Esophagus squamous epithelium (tissue), 5 donors: ENCODE measurements at places on chromosomes 5 and 9. TPM values are rescaled to one million over a fixed set of nuclear protein-coding genes. Genes with fewer than 3 reads are reported as not detected.

DNA sequence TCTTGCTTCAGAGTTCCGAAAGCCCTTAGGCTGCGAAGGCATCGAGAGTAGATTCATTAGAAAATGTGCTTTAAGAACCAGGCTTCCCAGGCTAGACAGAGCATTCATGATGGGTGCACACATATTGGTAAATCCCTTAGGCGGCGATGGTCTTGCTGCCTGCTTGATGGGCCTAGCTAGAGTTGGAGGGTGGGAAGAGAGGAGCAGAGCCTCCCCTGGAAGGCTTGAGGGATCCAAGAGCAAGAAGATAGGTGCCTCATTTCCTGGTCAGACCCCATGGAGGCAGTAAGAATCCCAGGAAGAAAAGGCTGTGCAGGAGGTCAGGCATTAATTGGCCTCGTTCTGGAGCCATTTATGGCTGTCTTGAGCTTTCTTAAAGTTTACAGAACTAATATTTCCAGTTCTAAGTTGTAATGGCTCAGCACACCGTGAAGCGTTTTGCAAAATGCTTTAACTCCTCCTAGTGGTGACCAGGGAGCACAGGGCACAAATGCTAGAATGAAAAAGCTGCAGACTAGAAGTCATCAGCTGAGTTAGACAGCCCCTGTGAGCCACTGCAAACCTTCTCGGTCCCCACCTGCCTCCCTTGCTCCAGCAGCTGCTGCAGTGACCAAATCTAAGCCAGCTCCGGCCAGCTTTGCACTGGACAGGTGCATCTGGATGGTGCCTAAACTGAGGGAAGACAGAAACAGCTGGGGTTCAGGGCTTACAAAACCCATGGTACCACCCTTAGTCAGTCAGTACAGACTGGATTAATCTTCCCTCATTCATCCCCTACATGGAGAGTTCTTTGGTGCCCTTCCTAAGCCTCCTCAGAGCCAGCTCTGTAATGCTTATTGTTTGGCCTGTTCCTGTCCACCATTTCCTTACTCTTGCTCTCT is 14.7 kb downstream of the SLC45A2 start:
- no peak for DNase-seq
- H3K4me1 ChIP-seq: no peaks in the 10 kb centered on the region
- H3K36me3 ChIP-seq: no peaks in the 10 kb centered on the region
- no peaks in the 10 kb centered on the region for H3K27me3 ChIP-seq
- H3K4me3 ChIP-seq: no peak overlapping the region

Gene IL4
- not detected for total RNA-seq

DNA sequence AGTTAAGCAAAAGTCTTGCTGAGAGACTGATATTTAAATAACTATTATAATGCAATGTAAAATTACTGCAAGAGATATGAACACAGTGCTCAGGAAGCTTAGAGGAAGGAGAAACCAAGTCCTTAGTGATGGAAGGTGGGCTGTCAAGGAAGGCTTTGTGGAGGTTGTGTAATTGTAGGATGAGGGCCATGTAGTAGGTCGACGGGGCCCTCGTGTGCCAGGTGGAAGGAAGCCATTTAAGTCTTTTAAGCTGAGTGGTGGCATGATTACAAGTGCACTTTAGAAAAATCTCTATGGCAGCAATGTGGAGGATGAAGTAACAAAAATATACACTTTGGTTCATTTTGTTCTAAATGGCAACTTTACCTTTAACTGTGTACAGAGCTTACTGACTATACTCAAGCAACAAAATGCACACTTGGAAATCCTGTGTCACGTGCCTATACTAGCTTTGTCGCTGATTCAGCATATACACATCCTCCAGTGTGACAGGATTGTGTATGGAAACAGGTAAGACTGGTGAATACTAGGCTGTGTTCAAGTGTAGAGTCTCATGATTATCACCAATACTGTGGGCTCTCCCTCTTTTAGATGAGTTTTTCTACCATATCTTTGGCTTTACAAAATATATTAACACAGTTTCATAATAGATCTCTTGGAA is 78.6 kb downstream of the TMC1 start:
- no peak overlapping the region for H3K4me3 ChIP-seq
- H3K36me3 ChIP-seq: no peaks in the 10 kb centered on the region
- no peak overlapping the region for H3K27ac ChIP-seq
- H3K27me3 ChIP-seq: no peaks in the 10 kb centered on the region

- no peak overlapping the region for H3K4me3 ChIP-seq
- DNase-seq: no peak
- H3K36me3 ChIP-seq: no peaks in the 10 kb centered on the region
- H3K4me1 ChIP-seq: no peaks in the 10 kb centered on the region
Measured at GRCh38 chr5:167057665-167058064, 1233.8 kb upstream of the WWC1 start.

GRCh38 chr5:172860520-172861443 is 26.7 kb downstream of the ERGIC1 start:
- no peaks in the 10 kb centered on the region for H3K36me3 ChIP-seq
- peak overlapping the region; percentile 92 for H3K27ac ChIP-seq
- DNase-seq: no peak
- H3K4me1 ChIP-seq: peaks cover 44% of the 10 kb centered on the region
- H3K4me3 ChIP-seq: peak overlapping the region; percentile 16

DNA sequence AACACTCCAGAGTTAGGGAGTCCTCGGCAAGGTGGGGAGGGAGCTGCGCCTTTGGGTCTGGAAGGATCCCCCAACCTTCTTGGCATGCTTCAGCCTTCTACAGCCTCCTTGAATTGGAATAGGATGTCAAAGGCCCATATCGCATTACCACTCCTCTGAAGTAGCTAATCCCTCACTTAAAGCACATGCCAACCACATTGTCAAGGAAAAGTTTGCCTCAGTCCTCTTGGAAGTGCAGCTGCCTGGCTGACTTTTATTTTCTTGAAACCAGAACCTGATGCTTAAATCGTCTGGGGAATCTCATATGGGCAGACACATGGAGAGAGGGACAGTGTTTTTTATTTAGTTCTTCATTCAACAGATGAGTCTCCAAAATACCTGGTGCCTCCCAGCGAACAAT is 14.5 kb downstream of the CXCL14 start:
- H3K4me3 ChIP-seq: no peak overlapping the region
- DNase-seq: no peak
- no peaks in the 10 kb centered on the region for H3K4me1 ChIP-seq
- no peak overlapping the region for H3K27ac ChIP-seq
- no peaks in the 10 kb centered on the region for H3K36me3 ChIP-seq

Gene INSL6
- total RNA-seq: not detected

DNA sequence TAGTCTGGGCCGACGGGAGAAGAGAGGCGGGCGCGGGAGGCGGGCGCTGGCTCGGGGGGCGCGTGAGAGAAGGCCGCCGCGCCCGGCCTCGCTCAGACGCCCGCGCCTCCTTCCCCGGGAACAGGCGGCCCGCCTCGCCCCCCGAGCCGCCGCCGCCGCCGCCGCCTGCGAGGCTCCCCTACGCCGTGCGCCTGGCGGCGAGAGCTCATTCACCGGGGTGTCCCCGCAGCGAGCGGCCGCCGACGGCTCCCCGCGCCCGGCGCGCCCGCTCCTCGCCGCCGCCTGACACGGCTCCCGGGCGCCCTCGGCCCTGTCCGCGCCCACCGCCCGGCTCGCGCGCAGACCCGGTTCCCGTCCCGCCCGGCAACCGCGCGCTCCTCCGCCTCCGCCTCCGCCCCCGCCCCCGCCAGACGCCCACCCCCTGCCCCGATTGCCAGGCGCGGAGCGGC is at the start of gene GNAQ:
Gene GNAQ, minus strand, starts transcription at position 368 of the 449 bp plus-strand sequence. CDS start 576 bp downstream, outside the sequence.
- no peak for DNase-seq
- H3K36me3 ChIP-seq: no peaks in the 10 kb centered on the region
- H3K27ac ChIP-seq: peak within 1 kb of the TSS; percentile 99
- peak within 1 kb of the TSS; percentile 83 for H3K4me3 ChIP-seq

DNA sequence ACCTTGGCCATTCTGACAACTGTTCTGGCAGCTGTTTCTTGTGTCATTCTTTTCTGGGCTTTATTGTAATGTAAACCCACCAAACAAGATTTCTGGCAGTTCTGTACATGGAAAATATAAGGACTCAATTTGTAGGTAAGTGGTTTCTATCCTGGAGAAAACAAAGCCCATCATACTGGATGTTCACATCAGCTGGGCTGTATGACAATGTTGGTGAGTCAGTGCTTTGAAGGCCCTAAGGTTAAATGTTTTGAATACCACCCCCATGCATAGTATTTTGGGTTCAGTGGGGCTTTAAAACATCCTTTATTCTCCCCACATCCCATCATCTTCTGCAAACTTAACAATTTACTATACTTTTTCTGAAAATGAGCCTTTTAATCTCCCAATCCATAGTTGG is 52.5 kb downstream of the SH3GL2 start:
- no peaks in the 10 kb centered on the region for H3K27me3 ChIP-seq
- no peaks in the 10 kb centered on the region for H3K36me3 ChIP-seq
- H3K4me1 ChIP-seq: no peaks in the 10 kb centered on the region
- DNase-seq: no peak
- no peak overlapping the region for H3K27ac ChIP-seq

DNA sequence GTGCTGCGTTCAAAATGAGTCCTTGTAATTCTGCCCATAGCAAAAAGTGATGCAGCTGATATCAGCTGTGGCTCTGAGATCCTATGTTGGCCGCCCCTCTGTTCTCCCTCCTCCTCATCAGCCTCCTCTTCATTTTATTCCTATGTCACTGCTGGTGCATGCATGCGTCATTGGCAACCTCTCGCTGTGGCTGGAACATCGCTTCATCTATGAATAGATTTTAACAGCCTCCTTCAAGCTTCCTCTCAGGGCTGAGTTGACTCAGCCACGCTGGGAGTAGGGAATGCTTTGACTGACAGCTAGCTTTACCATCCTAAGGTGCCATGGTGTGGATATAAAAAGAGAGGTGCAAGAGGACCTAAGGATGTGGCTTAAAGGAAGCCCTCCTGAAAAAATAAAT is 303.5 kb downstream of the PLK2 start:
- peaks cover 8% of the 10 kb centered on the region for H3K4me1 ChIP-seq
- no peaks in the 10 kb centered on the region for H3K27me3 ChIP-seq
- no peak overlapping the region for H3K4me3 ChIP-seq
- DNase-seq: no peak
- H3K36me3 ChIP-seq: no peaks in the 10 kb centered on the region
- H3K27ac ChIP-seq: no peak overlapping the region

DNA sequence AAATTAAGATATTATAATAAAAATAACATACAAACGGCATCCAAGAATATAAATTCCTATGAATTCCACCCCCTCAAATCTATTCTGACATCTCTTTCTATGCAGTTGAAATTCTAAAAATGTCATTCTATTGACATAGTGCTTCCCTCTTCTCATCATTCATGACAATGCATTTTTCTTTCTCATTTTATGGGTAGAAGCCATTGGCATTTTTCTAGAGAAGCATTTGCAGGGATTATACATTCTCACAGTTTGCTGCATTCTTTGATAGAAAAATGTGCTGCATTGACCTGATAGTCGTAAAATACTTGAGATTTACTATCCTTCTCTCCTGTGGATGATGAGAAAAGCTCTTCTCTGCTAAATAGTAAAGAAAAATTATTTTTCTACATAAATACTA is 760.9 kb upstream of the ACO1 start:
- no peak for DNase-seq
- no peaks in the 10 kb centered on the region for H3K36me3 ChIP-seq
- H3K27ac ChIP-seq: no peak overlapping the region
- H3K4me1 ChIP-seq: no peaks in the 10 kb centered on the region
- no peaks in the 10 kb centered on the region for H3K27me3 ChIP-seq
- H3K4me3 ChIP-seq: no peak overlapping the region

- no peaks in the 10 kb centered on the region for H3K27me3 ChIP-seq
- no peaks in the 10 kb centered on the region for H3K4me1 ChIP-seq
- no peaks in the 10 kb centered on the region for H3K36me3 ChIP-seq
- no peak overlapping the region for H3K27ac ChIP-seq
Measured at GRCh38 chr5:179974946-179975712, 67.4 kb upstream of the TBC1D9B start.
